Stimulated activated CD8-positive, alpha-beta memory T cell treated with anti-CD3 and anti-CD28 coated beads, Interleukin-7, amount 100 ng/mL, for 1 hour (primary cell): ENCODE measurements at places on chromosomes 3 and 15.

DNA sequence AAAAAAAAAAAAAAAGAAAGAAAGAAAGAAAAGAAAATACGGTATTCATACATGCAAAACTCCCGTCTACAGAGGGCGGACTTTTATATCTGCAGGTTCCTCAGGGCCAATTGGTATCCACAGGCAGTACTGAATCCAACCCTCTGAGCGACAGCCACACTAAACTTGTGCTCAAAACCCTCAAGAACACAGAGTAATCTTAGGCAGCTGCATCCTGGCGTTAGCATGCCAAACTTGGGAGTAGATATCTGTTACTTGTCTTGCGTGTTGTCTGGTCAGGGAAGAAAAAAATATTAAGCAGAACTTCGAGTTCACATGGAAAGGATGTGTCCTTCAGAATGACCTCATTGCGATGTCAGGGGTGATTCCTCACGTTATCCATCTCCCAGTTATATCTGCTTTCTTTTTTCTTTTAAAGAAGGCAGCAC lies 12.8 kb downstream of the SNAP23 start:
- DNase-seq = no peak

- no peak for DNase-seq
Observed at GRCh38 chr3:42263354-42264346, 2.3 kb downstream of the CCK start.

GRCh38 chr15:72770673-72771328 lies 12.8 kb downstream of the ADPGK start:
- no peak for DNase-seq

GRCh38 chr3:121758727-121759450 lies 9.3 kb upstream of the GOLGB1 start:
- DNase-seq = no peak

- DNase-seq = no peak
Observed at GRCh38 chr15:57439128-57440027, 63.1 kb downstream of the CGNL1 start.

- no peak for DNase-seq
Observed at GRCh38 chr3:153315781-153316180, 153.8 kb downstream of the RAP2B start.

DNA sequence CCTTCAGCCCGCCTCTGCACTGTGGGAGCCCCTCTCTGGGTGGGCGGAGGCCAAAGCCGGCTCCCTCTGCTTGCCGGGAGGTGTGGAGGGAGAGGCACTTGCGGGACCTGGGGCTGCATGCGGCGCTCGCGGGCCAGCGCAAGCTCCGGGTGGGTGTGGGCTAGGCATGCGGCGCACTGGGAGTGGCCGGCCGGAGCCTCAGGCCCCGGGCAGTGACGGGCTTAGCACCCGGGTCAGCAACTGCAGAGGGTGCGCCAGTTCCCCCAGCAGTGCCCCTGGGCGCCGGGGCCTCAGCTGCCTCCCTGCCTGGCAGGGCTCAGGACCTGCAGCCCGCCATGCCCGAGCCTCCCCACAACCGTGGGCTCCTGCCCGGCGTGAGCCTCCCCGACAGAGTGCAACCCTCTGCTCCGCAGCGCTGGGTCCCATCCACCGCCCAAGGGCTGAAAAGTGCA lies 98.9 kb upstream of the POU1F1 start:
- DNase-seq = no peak

DNA sequence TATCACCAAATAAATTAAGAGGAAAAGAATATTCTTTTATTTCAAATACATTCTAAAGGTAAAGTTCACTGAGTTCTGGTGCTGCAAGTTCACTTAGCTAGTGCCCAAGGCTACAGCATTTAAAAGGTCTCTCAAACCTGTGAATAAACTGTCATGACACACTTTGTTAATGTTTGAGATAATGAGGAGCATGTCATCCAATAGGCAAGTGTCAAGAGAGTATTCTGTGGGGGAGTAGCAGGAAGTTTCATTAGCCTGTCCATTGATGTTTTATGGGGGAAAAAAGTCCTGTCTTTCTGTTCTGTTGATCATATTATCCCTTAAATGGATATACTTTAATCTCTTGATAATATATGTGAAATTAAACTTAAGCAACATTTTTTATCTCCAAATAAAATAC lies 4.0 kb downstream of the SPESP1 start:
- no peak for DNase-seq

GRCh38 chr3:58672451-58672850 lies 5.9 kb upstream of the FAM3D start:
- no peak for DNase-seq

DNA sequence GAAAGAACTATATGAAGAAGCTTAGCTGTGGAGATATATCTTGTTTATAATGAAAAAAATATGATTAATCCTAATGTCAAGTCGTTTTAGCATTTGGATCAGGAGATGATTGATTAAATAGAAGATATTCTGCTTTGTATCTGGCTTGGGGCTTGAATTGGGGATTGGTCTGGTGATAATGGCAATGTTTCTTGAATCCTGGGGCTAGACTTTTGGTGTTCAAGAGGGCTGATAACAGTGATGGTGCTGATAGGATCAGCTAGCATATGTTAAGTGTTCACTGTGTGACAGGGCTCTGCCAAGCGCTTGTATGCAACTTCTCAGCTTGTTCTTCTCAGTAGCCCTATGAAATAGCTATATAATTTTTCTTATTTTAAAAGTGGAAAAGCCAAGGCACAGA lies 20.2 kb downstream of the CNOT10 start:
- no peak for DNase-seq

GRCh38 chr3:113193288-113193687 lies 18.1 kb upstream of the BOC start:
- no peak for DNase-seq

DNA sequence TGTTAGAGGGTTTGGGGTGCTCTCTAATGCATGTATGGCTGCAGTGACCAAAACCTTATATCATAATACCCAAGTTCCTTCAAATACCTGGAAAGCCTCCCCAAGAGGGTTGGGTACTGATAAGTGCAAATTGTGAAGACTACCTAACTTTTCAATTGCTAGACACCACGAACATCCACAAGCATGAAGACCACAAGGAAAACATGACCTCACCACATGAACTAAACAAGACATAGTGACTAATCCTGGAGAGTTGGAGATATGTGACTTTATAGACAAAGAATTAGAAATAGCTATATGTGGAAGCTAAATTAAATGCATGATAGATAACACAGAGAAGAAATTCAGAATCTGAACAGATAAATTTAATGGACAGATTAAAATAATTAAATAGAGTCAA lies 23.9 kb upstream of the AADACL2 start:
- no peak for DNase-seq

DNA sequence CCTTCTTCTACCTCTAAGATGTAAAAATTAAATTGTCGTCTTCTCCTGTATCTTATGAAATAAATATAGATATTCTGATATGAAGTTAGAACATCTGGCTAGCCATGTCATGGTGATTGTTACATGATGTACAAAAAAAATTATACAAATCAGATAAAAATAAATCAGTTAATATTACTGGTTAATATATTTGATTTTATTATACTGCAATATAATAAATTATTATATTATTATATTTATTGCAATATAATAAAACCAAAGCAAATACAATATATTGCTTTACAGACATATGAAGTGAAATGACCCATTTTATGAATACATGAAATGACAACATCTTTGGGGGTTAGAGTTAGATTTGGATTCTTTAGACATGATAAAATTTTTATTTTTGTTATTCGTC lies 72.3 kb upstream of the NAALADL2 start:
- no peak for DNase-seq

DNA sequence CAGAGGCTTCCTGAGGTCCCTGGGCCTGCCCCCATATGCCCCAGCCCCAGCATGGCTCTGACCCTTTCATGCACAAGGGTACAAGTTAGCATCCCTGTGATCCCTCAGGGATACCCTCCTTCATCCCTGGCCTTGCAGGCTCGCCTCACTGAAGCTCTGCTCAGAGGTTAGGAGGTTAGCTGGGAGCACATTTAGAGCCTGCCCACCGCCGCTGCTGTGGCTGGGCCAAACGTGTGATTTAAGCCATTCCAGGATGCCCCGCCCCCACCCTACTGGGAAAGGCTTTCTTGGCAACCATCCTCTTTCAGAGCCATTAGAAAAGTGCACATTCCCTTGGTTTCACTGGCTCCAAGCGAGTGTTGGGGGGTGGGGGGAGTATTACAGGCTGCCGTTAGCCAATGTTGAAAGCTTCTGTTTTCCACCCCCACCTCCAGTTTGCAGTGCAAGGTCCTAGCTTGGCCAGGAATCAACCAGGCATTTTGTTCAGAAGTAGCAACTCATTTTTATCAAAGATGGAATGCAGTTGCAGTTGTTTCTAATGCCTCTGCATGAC lies 6.3 kb upstream of the HES1 start:
- DNase-seq = no peak

DNA sequence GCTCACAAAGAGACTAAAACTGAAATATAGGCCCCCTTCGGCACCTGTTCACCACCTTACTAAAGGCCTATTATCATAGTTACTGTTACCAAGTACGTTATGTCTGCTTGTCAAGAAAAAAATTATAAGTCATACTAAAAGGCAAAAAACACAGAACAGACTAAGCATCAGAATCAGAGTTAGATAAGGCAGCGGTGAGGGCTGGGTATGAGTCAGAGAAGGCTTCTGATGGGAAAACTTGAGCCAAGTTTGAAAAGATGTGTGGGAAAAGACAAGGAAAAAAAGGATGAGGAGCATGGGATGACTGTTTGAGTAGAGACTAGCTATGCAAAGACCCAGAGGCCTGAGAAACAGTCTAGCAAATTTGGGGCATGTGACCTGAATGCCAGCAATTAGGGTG lies 387.2 kb upstream of the SGO1 start:
- DNase-seq = no peak

- no peak for DNase-seq
Observed at GRCh38 chr3:10528046-10528445, 22.7 kb upstream of the ATP2B2 start.

DNA sequence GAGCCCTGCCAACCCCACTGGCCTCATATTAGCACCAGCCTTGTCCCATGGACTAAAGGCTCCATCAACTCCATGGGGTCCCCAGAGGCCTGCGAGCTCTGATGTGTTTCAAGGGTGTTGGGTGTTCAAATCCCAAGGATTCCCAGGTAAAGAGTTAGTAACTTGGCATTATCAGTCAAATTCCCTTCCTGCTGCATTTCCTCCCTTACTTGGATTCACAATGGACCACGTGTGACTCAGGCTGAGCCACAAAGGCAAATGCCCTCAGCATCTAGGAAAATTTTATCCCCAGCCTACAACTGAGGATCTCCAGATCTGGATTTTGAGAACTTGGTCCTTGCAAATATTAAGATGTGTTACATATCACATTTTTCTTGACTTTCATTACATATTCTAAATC lies 58.8 kb downstream of the GADL1 start:
- DNase-seq = no peak
